Left lung (tissue), 14 donors: ENCODE measurements at places on chromosomes 4 and X.

- DNase-seq, result no peak
These were observed 76.8 kb downstream of the PPP2R2C start for GRCh38 chr4:6395466-6396228.

- no peak for DNase-seq
These were observed 22.7 kb upstream of the PLCXD1 start for GRCh38 chrX:258291-259040.

DNA sequence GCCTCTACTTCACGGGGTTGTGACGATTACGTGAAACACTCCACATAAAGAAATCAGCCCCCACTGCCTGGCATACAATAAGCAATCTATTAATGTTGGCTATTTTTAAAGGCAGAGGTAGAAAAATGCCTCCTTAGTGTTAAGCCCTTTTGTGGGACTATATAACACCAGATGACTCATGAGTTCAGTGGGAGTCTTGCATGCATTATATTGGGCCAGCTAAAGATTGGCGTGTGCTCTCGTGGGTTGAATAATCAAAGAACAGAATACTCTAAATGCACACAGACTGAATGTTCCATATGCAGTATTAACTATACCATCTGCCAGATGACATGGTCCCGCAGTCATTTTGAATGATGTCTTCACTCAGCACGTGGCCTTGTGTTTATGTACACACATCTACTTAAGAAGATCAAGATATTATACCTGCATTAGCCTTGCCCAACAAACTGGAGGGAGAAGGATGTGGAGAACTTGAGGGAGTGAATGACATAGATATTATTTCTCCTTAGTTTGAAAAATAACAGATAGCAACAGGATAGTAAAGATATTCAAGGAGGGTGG lies 85.0 kb upstream of the MYOZ2 start:
- DNase-seq, result no peak

GRCh38 chr4:52016981-52017380 lies 3.2 kb downstream of the LRRC66 start:
- no peak for DNase-seq

- no peak for DNase-seq
These were observed 231.5 kb upstream of the DIAPH2 start for GRCh38 chrX:96453139-96453538.

- DNase-seq, result no peak
These were observed 1395.3 kb downstream of the RAPGEF2 start for GRCh38 chr4:160498211-160498610.

- DNase-seq, result no peak
These were observed 6.2 kb upstream of the HPSE start for GRCh38 chr4:83340692-83341343.

DNA sequence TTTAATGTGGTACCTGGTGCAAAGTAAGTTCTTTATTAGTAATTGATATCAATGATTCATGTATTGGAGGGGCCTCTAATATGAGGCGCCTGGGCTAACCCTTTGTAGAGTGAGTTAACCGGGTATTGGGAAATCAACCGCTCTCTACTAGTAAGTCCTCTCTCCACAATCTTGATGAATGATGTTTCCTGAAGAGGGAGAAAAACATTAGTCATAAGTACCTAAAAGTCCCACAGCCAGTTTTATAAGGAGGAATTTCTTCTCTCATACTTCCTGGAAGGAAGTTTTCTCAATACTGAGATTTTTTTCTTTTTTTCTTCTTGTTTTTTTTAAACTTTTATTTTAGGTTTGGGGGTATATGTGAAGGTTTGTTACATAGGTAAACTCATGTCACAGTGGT lies 62.3 kb downstream of the AGTR2 start:
- DNase-seq, result peak; percentile 15

- DNase-seq, result no peak
These were observed 35.7 kb upstream of the GABRQ start for GRCh38 chrX:152601848-152602616.

DNA sequence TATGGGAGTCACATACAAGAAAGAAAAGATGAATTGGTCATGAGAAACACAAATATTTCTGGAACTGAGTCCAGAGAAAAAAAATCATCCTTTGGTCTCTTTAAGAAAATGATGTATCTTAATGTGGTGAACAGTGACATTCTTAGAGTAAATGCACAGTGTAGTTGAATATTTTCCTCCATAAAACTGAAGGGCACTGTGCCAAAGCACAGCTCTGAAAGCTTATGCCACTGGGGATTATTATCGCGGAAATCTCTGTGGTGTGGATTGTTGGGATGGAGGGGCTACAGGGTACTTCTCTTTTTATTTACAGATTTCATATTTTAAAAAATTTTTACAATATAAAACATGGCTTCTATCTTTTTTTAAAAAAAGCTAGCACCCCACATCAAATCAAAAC lies 908.1 kb downstream of the CCSER1 start:
- no peak for DNase-seq
